ENCODE measurements at places on chromosomes 13 and 19.

DNA sequence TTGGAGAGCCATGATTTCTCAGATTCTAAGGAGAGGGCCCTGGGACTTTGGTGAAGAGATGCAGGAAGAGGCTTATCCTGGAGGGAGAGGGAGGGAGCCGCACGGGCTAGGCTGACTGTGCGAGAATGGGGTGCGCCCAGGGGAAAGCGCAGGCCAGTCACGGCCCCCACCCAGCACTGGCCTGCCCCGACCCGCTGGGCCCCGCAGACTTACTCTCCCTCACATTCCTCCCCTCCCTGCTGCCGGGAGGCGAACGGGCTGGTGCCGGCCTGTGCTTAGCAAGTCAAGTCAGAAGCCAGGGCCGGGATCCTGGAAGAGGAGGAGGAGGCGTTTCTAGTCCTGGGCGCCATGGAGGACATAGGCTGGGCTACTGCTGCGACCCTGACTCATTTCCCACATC, 120.0 kb downstream of the CRYL1 start:
- no peak for DNase-seq

GRCh38 chr13:36820222-36820621, 1.2 kb downstream of the RFXAP start:
- no peak for DNase-seq

DNA sequence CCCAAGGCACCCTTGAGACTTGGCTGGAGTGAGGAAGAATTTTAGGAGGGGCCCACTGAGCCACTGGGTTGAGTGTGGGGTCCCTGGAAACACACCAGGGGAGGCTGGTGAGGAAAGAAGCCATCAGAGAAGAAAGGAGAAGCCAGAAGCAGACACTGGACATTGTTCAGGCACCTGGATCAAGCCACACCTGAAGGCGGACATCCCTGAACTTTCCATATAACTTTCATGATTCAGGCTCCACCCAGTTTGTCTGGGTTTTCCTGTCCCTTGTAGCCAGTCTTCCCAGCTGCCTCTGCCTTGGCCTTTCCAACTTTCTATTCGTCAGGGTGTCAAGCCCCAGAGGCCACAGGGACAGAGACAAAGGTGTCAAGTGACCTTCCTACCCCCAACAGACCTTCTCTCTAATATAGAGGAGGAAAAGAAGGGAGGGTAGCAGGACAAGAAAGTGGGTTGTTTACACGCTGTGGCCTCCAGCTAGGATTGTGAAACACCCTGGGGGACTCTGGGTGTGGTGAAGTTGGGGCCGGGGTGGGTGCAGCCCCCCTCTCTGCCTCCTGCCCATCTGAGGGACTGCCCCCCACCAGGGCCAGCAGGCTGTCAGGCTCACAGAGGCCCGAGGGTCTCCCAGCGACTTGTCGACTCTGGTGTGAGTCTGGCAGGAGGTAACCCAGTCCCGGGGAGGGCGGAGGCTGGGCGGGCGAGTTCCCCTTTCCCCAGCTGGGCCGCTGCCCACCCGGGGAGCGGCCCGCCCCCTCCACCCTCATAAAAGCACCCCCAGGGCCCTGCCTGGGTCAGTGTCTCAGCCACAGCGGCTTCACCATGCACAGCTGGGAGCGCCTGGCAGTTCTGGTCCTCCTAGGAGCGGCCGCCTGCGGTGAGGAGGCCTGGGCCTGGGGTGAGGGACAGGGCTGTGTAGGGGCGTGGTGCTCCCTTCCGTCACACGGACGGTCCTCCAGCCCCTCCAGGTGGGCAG, at the start of gene CFD:
Gene CFD (plus strand): TSS at position 797 of the 976 bp plus-strand sequence. CDS start 26 bp downstream, at position 823.
- DNase-seq = no peak

DNA sequence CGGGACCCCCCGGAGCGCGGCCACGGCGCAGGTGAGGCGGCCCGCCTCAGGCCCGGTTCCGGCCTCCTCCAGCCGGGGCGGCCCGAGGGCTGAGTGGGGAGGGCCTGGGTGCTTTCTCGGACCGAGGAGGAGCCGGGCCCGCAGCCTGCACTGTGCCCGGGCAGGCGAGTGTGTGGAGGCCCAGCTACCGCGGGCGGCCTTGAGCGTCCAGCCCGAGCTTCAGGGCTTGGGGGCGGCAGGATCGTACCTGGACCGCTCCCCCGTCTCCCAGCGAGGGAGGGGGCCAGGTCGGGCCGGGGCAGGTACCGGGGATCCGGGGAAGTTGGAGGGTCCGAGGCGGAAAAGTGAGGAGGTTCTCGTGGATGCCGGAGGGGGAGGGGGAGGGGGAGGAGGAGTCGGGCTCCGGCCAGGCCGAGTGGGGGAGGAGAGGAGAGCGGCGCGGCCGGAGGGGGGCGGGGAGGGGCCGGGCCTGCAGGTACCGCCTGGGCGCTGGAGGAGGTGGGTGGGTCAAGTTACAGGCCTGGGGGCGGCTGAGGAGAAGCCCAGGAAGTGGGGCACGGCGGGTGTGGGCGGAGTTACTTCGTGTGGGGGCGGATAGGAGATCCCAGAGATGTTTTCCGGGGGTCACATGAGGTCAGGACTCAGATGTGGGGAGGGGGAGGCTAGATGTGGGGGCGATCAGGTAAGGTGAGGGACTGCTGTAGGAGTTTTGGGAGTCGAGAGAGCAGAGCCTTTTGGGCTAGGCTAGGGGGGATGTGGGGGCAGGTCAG, 545 bp downstream of the NACC1 start:
- DNase-seq = peak; percentile 52

DNA sequence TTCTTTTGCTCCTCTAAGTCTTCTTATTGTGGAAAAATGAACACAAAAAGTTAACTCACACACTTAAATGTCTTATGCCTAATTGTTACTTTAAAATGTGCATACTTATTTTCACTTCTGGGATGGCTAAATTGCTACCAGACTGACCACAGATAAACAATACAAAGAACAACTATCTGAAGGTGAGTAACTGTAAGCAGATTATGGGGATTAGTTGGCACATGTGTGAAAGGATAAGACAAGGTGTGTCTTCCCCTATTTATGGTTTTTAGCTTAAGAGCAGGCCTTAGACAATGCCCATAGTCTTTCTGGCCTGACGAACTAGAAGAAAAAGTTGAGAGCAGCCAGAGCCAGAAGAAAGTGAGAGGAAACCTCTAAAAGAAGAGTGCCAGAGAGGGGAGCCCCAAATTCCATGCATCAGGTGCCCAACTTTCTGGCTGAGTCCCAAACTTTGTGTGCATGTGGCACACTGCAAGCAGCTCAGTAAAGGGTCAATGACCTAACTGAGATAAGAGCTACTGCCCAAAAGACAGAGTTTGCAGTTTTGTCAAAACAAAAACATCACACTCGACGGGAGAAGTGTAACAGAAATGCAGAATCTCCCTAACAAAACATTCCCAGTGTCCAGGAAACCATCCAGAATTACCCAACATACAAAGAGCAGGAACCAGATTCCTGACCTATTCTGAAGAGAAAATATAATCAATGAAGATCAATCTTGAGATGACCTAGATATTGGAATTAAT, 375.4 kb downstream of the KCNRG start:
- DNase-seq = no peak

GRCh38 chr19:43699506-43700394, 16.1 kb upstream of the IRGC start:
- DNase-seq = no peak

DNA sequence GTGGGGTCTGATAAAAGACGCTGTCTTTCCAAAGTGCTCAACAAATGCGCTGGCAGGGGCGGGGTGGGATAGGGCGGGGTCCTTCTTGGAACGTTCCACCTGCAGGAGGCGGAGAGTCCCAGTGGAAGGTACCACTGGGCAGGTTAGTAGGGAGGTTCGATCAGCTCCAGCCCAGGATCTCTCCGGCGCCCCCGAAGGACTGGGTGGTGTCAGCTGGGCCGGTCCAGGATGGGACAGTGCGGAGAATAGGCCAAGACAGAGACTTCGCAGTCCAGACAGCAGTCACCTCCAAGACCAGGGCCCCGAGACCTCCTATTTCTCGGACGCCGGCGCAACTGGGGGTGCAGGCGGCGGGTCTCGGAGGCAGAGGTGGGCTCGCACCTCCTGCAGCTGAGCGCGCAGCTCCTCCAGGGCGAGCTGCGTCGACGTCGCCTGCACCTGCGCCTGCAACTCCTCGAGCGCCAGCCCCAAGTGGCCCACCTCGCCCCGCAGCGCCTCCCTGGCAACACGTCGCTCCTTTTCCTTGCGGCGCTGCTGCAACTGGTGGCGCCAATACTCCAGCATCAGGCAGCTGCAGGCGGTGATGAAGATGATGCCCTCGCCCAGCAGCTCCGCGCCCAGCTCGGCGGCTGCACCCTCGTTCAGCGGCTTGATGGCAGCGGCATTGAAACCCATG, 21.6 kb downstream of the VASP start:
- peak; percentile 25 for DNase-seq

DNA sequence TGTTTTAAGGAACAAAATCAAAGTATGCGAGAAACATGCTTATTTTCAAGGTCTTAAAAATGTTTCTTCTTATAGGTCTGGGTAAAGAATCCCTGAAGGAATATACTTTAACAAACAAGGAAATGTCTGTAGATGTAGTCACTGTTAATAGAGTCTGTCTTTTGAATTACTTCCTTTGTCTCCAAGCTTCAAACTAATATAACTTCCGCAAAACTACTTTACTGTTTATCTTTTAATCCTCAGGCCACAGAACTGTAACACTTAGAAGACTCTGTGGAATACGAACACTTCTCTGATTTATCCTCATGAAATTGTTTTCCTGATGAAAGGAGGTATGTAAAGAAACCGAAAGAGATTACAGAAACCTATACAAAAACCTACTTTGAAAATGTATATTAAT, 316.0 kb downstream of the PCDH9 start:
- DNase-seq = no peak

GRCh38 chr19:27793128-27793643, 1419.8 kb downstream of the UQCRFS1 start:
- DNase-seq = peak; percentile 71

DNA sequence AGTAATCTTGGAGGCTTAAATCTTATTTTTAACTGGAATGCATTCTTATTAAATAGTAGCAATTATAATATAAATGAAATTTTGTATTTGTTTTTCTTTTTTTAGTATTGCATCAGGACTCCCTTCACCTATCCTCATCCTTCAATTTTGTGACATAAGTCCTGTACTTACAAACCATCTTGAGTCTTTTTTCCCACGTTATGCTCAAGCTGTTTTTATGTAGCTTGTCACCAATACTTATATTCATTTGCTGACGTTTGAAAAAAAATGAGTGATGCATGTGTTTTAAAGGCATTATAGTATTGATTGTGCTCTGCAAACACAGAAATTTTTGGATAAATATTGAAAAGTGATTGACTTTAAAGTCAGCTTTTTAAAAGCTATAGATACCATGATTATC, 888 bp downstream of the GPR18 start:
- no peak for DNase-seq

DNA sequence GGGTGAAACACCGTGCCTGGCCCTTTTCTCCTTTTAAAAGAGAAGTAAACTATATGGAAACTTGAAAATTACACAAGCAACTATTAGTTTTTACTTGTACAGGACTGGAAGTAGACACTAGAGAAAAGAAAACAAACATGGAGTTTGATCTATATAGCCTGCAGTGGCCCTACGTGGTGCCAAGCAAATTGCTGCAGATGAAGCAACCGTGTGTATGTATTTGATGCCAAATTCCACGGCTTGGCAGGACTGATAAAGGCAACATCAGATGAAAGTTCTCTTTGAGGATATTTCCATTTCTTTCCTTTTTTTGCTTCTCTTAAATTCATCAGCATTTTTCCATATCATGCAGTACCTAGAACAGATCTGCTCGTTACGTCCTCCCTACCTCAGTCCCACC, 49.8 kb downstream of the ATP8A2 start:
- DNase-seq = no peak

DNA sequence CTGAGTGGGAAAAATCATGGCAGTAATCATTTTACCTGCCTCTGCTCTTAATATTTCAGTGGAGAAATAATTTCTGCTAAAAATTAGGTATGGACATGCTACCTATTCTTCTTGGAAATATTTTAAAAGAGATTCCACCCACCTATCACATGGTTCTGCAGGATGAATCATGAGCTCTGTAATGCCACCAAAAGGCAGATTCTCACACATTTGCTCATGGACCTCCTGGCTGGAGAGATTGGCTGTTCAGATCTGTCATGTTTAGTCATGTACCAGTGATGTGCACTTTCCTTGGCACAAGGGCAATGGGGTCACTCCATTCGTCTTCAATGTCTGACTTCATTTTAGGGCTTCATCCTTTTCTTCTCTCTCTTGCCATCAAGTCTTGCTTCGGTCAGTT, 101.8 kb upstream of the MBNL2 start:
- no peak for DNase-seq

GRCh38 chr13:81304121-81304659, 963.3 kb upstream of the SPRY2 start:
- DNase-seq = no peak

DNA sequence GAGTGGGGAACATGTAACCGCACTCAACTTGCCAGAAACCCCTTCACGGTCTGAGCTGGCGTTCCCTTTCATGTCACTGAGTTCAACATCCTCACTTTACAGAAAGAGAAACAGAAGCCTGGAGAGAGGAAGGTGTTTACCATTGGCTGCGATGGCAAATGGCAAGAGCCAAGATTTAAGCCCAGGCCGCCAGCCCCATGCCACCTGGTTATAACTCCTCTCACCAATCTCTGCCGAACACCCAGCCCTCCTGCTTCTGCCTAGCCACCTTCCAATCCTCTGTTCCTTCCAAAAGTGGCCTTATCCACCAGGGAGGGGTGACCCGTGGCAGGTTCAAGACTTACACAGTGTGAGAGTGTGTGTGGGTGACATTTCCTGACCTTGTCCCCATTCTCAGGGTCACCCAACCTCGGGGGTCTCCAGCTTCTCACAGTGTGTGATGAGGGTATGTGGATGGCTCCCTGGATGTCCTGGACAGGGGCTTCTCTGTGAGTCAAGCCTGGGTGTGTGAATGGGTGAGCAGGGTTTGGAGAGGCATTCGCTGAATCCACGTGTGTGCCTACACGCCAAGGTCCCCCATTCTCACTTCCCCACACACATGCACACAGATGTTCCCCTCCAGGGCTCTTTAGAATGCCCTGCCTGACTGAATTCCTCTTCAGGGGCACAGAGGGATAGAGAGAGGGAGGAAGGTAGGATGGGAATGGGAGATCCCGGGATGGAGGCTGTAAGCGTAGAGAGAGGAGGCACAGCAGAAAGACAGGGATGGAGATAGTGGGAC, 1.2 kb downstream of the CADM4 start:
- DNase-seq = no peak

DNA sequence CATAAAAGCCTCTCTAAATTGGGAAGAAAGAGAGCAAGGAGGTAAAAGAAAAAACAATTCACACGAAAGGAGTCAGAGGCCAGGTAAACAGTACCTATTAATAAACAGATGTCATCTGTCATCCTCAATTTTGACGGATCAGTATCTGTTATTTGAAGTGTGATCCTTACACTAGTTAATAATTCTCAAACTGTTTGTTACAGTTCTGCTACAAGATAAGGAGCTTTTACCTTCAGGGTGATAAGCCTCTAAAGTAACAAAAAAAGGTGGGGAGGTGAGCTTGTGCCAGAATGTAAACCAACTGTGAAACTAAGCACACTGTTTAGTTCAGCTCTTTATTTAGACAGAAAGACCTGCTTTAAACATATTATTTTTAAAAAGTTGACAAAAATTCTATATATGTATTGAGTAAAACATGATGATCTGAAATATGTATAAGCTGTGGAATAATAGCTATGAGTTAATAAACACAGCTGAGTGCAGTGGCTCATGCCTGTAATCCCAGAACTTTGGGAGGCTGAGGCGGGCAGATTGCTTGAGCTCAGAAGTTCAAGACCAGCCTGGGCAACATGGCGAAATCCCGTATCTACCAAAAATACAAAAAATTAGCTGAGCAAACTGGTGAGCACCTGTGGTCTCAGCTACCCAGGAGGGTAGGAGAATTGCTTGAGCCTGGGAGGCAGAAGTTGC, 48.4 kb upstream of the EBPL start:
- DNase-seq = no peak

Measured in stimulated activated CD4-positive, alpha-beta T cell treated with anti-CD3 and anti-CD28 coated beads, Interleukin-4, amount 100 ng/mL, for 1 hour (primary cell).